Pulmonary artery endothelial cell (primary cell): ENCODE measurements at places on chromosomes 2 and 18.
A peak's percentile ranks its signal among the peaks of the same experiment; 100 is the strongest.

- DNase-seq: no peak
Measured at GRCh38 chr18:34084635-34085034, 140.1 kb downstream of the NOL4 start.

- DNase-seq: no peak
Measured at GRCh38 chr18:28114472-28114871, 62.5 kb downstream of the CDH2 start.

DNA sequence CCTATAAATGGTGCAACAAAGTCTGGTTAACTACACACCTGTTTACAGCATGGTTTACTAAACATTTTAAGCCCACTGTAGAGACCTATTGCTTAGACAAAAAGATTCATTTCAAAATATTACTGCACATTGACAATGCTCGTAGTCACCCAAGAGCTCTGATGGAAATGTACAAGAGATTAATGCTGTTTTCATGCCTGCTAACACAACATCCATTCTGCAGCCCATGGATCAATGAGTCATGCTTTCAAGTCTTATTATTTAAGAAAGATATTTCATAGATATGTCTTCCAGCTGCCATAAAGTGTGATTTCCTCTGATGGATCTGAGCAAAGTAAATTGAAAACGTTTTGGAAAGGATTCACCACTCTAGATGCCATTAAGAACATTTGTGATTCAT lies 781.1 kb downstream of the MBD2 start:
- no peak for DNase-seq

DNA sequence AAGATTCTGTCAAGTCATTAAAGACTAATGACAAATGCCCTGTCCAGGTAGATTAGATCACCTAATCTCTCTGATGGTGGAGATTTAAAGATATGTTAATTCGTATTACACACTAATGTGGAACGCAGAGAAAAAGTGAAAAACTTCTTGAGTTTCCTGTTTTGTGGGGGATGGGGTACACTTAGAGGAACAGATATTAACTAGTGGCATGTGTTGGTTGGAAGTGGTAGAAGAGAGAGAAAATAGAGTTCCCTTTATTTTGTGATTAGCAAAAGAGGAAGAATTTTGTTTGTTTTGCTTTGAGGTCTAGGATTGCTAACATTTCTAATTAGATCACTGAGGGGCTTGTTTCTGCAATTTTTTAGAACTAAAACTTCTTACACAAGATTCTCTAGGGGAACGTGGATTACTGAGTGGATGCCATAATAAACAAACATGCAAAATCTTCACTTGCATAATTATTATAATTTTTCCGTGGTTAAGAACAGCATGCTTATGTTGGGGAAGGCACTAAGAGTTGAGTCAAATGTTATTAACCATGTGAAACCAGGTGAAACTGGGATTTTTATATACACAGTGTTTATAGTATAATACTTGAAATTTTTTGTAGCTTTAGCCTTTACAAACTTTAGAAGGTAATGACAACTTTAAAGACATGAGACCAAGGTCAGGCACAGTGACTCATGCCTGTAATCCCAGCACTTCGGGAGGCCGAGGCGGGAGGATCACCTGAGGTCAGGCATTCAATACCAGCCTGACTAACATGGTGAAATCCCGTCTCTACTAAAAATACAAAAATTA lies 97.4 kb upstream of the STK17B start:
- no peak for DNase-seq

GRCh38 chr2:143259368-143259958 lies 130.2 kb downstream of the ARHGAP15 start:
- no peak for DNase-seq

DNA sequence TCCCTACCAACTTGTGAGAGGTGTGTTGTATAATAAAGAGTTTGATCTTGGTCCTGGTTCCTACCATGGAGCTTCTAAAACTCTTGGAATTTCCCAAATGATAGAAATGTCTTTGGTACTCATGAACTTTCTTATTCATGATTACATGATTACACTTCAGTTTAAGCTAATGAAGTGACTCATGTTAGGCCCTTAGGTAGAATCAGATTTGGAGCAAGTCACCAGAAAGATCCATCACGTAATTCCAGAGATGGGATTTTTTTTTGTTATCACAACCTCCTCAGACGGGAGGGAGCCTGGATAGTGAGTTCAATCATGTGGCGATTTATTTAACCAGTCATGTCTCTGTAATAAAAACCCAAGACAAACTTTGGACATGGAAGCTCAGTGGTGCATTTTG lies 1287.6 kb upstream of the ZEB2 start:
- DNase-seq: no peak

GRCh38 chr2:108199726-108200125 lies 40.0 kb upstream of the SULT1C3 start:
- DNase-seq: no peak

DNA sequence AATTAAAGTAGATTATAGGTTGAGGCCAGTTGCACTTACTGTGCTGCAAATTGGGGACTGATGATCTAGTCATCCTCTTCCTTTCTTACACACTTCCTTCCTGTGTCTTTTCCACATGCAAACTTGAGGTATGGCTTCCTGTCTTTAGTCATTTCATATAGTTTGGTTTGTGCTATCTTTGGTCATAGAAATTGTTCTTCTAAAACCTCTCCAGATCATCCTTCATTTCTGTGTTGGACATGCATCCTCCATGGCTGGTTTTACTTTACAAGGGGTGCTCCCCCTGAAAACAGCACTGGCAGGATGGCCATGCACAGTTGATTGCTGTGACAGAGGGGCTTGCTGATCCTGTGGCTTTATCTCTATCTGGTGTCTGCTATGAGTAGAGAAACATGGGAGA lies 36.5 kb downstream of the MGAT5 start:
- DNase-seq: no peak

- no peak for DNase-seq
Measured at GRCh38 chr2:44802777-44803424, 138.6 kb upstream of the SIX3 start.

GRCh38 chr2:212892193-212892592 lies 259.2 kb downstream of the IKZF2 start:
- DNase-seq: peak; percentile 11

DNA sequence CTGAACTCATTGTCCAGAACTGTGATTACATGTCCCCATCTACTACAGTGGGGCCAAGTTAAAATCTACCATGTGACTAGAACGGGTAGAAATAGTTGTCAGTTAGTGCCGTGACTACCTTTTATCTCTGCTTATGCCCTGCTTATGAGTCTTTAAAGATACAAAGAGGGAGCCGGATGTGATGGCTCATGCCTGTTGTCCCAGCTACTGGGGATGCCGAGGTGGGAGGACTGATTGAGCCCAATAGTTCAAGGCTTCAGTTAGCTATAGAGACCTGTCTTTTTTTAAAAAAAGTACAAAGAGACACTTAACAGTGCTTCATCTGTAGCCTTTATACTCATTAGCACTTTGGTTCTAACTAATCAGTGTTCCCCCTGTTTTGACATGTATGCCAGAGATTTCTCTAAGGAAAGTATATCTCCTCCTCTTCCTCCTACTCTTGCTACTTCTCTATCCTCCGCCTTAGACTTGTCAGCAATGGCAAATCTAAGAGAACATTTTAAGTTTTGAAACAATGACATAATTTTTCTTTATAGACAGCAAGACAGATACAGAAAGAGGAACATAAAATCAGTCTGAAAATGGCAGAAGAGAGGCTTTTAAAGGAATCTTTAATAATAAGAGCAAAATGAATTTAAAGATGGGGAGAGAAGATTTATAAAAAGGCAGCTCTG lies 45.0 kb downstream of the NBEAL1 start:
- DNase-seq: no peak

GRCh38 chr18:24734058-24734457 lies 273.6 kb downstream of the HRH4 start:
- DNase-seq: no peak

DNA sequence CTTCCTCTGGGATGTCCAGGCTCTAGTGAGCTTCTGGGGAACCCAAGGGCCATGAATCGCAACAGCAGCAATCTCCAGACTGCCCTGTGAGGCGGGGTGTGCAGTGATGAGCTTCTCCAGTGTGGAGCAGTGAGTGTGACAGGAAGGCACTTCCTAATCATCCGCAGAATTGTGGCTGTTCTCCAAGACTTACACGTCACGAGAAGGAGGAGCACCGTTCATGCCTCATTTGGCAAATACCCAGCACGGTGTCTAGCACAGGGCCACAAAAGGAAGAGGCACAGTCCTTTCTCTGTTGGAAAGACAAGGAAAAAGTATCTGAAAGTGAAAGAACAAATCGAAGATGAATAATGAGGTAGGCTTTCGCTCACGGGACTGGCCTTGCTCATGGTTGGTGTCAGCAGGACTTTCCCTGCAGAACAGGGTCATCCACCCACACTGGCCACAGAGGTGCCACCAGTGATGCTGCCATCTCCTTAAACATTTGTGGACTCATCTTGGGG lies 125.1 kb upstream of the HAAO start:
- DNase-seq: peak; percentile 78

GRCh38 chr2:178513876-178514275 lies 33.6 kb downstream of the PLEKHA3 start:
- no peak for DNase-seq

- DNase-seq: no peak
Measured at GRCh38 chr2:173580956-173581355, 226.3 kb downstream of the CDCA7 start.

GRCh38 chr18:26121476-26121875 lies 12.2 kb upstream of the PSMA8 start:
- DNase-seq: no peak

DNA sequence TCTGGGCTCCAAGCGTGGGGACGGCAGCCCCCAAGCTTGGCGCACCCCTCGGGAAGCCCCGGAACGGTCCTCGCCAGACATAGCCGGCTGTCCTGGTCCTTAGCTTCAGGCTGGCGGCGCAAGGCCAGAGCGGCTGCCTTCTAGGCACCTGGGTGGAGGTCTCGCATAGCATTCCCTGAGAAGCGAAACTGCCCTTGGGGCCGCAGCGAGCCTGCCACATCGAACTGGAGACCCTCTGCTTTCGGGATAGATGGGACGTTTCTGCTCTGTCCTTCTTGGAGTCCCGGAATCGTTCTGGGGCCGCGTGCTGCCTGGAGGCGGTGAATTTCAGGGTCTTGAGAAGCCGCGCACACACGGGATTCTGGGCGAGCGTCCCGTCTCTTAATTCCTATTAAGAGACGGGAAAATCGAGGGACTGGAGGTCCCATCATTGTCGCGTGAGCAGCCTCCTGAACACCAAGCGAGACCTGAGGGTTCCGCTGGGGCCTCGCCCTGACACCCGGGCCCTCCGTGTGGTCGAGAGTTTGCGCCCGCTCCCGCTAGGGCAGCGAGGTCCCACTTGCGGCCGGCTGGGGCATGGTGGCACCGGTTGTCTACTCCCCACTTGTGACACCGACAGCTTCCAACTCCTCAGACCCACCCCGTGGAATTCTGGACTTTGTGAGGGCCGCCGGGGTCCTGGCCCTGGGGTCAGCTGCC lies 9.7 kb upstream of the EN1 start:
- no peak for DNase-seq

DNA sequence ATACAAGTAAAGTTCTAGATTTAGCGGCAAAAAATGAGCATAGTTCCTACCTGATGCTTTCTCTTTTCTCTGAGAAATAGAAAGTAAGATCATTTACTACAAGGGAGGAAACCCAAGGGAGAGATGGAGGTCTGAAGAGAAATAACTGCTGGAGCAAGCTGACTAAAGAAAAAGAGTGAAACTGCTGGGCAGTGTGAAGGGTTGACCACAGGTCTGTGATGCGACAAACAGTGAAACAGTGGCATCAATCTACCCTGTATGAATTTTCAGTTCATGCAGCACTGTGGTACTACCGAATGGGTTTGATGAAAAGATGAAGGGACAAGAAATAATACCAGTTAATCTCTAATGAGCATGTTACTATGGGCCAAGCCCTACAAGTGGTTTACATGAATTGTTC lies 52.2 kb downstream of the CUL3 start:
- no peak for DNase-seq

DNA sequence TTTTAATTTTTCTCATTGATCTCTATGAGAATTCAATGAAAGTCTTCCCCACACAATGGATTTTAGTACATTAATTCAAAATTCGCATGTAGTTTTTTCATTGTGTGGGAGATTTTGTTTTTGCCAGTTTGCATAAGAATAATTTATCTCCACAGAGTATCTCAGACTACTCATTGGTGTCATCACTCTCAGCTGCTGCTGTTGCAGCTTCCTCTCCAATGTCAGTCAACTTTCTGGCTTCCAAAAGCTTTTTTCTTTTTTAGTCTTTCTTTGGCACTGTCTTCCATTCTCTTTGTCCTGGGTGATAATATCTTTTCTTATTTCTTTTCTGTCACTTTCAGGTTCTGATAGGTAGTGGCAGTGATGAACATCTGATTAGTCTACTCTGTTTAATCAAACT lies 50.5 kb downstream of the PTRHD1 start:
- DNase-seq: no peak

GRCh38 chr2:236730393-236730792 lies 160.8 kb downstream of the ACKR3 start:
- DNase-seq: no peak

DNA sequence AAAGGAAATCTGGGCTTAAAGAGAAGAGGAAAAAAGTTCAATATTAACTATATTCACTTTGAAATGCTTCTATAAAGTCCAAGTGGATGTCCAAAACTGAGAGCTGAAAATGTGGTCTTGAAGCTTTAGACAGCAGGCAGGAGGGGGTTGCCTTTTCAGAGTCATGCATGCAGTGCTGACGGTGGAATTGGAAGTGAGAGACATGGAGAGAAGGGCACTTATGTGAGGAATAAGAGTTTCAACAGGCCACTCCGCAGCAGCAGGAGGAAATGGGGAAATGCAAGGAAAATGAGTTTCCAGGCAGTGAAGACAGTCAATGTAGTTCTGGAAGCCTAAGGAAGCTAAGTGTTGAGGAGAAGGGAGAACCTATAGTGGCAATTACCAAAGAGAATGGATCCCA lies 33.0 kb upstream of the LRRC30 start:
- DNase-seq: no peak

DNA sequence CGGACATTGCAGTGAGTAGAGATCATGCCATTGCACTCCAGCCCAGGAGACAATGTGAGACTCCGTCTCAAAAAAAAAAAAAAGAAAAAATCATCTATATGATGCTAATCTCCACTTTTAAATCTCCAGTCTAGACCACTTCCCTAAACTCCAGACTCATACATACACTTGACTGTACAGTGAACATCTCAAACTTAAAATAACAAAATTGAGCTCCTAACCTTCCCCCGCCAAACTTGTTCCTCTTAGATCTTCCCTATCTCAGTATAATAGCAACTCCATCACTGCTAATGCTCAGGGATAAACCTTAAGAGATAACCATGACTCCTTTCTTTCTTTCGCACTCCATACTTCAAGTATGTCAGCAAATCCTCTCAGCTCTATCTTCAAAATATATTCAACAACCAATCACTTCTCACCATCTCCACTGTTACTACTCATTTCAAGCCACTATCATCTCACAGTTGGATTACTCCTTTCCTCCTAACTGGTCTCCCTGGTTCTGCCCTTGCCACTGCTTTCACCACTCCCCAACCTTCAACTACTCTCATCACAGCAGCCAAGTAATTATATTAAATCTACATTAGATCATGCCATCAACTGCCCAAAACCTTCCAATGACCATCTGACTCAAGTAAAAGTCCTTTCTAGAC lies 12.0 kb downstream of the MEMO1 start:
- DNase-seq: no peak

GRCh38 chr18:31343454-31343853 lies 25.5 kb downstream of the DSG1 start:
- no peak for DNase-seq
